ENCODE measurements at places on chromosomes 1 and 21. TPM values are rescaled to one million over a fixed set of nuclear protein-coding genes. Genes with fewer than 3 reads are reported as not detected.

SMIM1 gene
- total RNA-seq = not detected

LCE1C gene
- not detected for total RNA-seq

SPATA46 gene
- total RNA-seq = not detected

RALGPS2 gene
- 22.5 TPM for total RNA-seq

NFYC gene
- 44.6 TPM for total RNA-seq

PTGER3 gene
- 105 TPM for total RNA-seq

FCN3 gene
- total RNA-seq = 33.1 TPM

TRABD2B gene
- 0.82 TPM for total RNA-seq

RGS4 gene
- 36.7 TPM for total RNA-seq

OVAAL gene
- total RNA-seq = not detected

NCF2 gene
- total RNA-seq = 53.8 TPM

EVA1B gene
- 107 TPM for total RNA-seq
